ENCODE measurements at places on chromosomes 7 and 10.

DNA sequence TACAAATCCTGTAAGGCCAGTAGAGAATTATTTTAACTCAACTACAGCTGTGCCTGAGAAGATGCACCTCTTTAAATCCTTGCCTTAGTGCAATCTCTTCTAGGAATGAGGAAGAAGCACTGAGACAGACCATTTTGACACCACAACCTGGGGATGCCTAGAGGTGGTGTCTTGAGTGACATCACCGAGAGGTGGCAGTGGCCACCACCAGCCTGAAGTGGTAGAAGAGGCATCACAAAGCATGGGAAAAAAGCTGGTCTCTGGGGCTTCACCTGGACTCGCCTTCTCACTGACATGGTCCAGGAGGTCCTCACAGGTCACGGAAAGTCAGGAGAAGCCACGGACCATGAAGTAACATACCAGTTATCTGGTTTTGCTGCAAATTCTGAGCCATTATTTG lies 99.2 kb upstream of the PDLIM1 start:
- DNase-seq = no peak

- DNase-seq = peak; percentile 24
These were observed 43.2 kb downstream of the GPAM start for GRCh38 chr10:112140110-112140970.

GRCh38 chr7:158252081-158252836 lies 335.4 kb downstream of the PTPRN2 start:
- no peak for DNase-seq

DNA sequence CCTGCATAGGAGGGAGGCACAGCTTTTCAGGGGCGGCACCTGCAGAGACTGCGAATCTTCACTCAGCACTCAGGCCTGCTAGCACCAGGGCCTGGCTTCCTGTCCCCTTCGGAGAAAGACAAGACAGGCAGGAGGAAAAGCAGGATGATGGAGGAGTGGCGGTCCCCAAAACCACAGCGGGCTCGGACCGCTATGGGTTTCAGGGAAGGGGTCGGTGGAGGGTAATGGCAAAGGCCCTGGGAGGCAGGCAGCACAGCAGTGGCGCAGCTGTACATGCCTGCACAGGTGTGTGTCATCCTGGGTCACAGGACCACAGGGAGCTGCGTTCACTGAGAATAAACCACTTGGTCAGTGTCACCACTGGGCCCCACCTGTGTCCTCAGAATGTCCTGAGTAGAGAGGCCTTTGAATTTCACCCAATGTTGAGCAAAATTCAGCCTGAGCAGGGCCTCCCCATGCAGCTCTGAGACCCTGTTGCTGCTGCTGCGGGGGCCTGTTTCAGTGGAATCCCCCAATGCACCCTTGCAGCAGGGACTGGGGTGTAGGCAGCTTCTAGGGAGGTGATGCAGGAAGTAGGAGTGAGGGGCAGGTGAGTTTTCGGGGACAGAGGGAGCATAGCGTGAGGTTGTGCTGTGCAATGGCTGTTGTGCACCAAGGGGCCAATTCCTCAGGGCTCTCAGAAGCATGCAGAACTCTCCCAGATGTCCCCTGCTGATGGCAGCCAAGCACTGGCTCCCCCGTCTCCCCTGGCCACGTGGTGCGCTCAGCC lies 90.6 kb upstream of the PPP2R2D start:
- no peak for DNase-seq

- no peak for DNase-seq
These were observed 35.7 kb upstream of the MTPAP start for GRCh38 chr10:30384701-30385201.

GRCh38 chr7:128188396-128189230 lies 52.5 kb upstream of the LEP start:
- no peak for DNase-seq

- DNase-seq = no peak
These were observed 243.0 kb upstream of the GLI3 start for GRCh38 chr7:42479816-42480633.

DNA sequence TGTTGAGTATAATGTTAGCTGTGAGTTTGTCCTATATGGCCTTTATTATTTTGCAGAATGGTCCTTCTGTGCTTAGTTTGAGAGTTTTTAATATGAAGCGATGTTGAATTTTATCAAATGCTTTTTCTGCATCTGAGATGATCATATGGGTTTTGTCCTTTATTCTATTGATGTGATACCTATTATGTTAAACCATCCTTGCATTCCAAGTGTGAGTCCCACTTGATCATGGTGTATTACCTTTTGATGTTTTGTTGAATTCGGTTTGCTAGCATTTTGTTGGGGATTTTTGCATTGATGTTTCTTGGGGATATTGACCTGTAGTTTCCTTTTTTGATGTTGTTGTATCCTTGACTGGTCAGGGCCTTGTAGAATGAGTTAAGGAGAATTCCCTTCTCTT lies 166.4 kb downstream of the MLLT10 start:
- DNase-seq = no peak

DNA sequence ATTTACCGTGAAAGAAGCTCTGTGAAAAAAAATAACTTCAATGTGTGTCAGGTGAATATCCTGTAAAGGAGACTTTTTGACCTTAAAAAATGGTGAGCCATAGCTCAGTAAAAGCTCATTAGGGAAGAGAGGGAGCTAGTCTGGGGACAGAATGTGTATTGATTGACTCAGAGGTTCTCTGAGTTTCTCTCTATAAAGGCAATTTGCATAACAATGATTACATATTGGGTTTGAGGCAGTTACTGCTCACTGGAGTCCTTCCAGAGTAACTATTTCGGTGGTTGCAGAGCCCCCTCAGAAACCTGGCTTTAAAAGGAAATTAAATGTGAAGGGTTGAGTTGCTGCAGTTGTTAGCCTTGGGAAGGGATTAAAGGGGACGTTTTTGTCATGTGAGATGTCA lies 181.6 kb downstream of the GALNT17 start:
- no peak for DNase-seq

GRCh38 chr10:70910486-70911341 lies 22.3 kb upstream of the PCBD1 start:
- DNase-seq = no peak

- DNase-seq = no peak
These were observed 8.1 kb downstream of the MXI1 start for GRCh38 chr10:110215286-110216170.

GRCh38 chr10:63770523-63770922 lies 249.3 kb downstream of the REEP3 start:
- DNase-seq = no peak
